CD14-positive monocyte (primary cell): ENCODE measurements at places on chromosomes 6 and 20.

GRCh38 chr6:109808837-109809236 lies 117.7 kb downstream of the FIG4 start:
- DNase-seq, result no peak

- DNase-seq, result no peak
Observed at GRCh38 chr20:54127855-54128574, 45.8 kb downstream of the CYP24A1 start.

DNA sequence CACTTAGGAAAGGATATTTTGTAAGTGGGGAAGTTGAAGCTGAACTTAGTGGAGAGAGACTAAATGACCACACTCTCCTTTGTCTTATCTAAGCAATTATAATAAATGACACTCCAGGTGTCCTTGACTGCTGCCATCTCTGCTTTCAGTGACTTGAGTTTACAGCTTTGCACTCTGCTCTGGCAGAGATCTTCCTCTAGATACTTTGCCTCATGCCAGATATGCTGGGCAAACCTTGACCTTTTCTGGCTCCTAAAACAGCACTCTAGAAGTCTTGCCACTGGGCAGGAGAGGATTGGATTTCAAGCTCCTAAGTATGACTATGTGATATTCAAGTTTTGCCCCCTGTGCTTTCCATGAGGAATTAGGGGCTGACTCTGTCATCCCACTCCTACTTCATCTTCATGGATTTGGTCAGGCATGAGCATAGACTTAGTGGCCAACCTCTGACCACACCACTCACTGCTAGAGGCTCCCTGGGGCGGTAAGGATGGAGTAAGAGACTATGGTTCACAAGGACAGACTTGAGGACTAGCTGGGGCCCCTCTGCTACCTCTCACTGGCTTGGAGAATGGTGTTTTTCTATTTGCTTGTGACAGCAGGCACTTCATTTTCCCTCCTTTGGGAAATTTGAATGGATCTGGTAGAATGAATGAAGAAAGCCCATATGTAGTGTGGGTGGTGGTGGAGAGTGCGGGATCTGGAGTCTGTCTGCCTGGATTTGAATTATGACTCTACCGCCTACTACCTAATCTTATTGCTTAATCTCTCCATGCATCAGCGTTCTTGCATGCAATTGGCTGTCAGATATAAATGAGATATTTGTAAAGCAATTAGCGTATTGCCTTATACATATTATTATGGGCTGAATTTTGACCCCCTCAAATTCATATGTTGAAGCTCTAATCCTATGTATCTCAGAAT lies 191.4 kb downstream of the REV3L start:
- no peak for DNase-seq

GRCh38 chr20:45218124-45218523 lies 3.0 kb upstream of the SEMG2 start:
- DNase-seq, result no peak

- DNase-seq, result no peak
Observed at GRCh38 chr6:48610846-48611245, 499.8 kb upstream of the PTCHD4 start.

- no peak for DNase-seq
Observed at GRCh38 chr6:35014786-35015185, 125.7 kb downstream of the ANKS1A start.

GRCh38 chr6:163324688-163325389 lies 89.7 kb upstream of the QKI start:
- DNase-seq, result no peak

DNA sequence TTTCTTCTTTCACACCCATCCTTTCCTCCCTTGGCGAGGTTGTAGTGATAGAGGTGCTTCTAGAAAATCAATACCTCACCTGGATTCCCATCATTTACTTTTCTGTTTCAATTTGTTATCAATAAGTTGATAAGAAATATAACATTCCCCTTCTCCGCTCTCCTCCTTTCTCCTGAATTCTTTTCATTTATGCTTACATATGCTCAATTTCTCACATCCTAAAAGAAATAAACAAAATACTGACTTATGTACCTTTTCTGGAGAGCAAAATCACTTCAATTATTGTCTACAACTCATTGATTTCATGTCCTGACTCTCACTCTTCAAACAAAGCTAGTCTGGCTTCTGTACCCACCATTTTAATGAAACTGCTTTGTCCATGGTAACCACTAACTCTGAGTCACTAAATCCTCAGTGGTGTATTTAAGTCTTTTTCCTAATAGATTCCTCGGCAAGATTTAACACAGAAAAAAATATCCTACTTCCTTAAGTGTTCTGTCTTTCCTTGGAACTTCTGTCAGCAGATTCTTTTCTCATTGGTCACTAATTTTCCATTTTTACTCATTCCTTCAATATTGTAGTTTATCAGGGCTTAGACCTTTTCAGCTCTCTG lies 289.6 kb downstream of the RFPL4B start:
- DNase-seq, result no peak

- peak; percentile 81 for DNase-seq
Observed at GRCh38 chr6:149723771-149724417, 6.0 kb upstream of the LATS1 start.

GRCh38 chr20:4951299-4951698 lies 50.0 kb downstream of the SLC23A2 start:
- DNase-seq, result no peak

GRCh38 chr6:89818977-89819335 lies 638 bp downstream of the MDN1 start:
- DNase-seq, result peak; percentile 25

- no peak for DNase-seq
Observed at GRCh38 chr20:39916236-39916765, 772.7 kb downstream of the MAFB start.

- DNase-seq, result no peak
Observed at GRCh38 chr6:6714953-6715352, 126.4 kb downstream of the LY86 start.

DNA sequence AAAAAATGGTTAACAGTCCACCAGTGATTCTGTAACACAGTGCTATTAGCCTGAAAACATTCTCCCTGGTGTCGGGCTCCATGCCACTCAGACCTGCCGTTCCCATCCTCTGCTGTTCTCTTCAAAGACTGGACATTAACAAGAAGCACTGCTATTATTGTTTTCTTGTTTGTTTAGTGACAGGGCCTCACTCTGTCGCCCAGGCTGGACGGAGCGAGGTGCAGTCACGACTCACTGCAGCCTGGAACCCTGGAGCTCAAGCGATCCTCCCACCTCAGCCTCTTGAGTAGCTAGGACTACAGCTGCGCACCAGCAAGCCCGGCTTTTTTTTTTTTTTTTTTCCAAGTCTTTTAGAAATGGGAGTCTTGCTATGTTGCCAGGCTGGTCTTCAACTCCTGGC lies 9.6 kb downstream of the RMND1 start:
- no peak for DNase-seq

- DNase-seq, result no peak
Observed at GRCh38 chr20:16115911-16116552, 457.2 kb downstream of the KIF16B start.

DNA sequence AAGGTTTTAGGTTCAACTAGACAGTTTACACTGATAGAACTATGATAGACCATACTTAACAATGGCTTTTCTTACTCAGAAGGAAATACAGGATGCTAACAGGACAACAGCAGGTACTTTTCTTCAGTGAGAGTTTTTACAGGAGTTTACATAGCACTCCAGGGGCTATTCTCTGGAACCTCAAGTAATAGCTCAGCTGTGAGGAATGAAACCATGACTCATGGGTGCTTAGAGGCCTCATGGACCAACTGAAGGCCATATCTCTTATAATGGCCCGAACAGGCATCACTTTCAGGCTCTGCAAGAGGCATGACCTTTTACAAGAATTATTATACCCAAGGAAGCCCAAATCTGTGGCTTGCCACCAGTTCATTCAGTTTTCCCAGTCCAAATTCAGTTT lies 31.8 kb downstream of the TREML1 start:
- no peak for DNase-seq

- DNase-seq, result no peak
Observed at GRCh38 chr20:61640131-61640870, 388.2 kb downstream of the CDH4 start.

DNA sequence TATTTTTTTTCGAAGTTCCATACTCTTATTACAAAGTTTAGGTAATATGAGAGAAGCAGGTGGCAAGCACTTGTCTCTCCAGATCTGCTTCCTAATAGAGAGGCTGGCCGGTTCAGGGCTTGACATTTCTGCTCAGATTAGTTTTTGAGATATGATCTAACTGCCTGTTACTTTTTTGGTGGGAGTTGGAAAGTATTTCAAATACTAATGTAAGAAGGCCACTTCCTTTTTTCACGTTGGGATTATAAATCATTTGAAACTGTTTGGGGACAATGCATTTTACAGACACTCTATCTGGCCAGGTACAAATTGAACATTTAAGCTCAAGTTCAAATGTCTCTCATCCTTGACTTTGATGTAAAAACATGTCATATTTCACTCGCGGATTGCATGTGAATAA lies 222.1 kb upstream of the SULF2 start:
- DNase-seq, result no peak

DNA sequence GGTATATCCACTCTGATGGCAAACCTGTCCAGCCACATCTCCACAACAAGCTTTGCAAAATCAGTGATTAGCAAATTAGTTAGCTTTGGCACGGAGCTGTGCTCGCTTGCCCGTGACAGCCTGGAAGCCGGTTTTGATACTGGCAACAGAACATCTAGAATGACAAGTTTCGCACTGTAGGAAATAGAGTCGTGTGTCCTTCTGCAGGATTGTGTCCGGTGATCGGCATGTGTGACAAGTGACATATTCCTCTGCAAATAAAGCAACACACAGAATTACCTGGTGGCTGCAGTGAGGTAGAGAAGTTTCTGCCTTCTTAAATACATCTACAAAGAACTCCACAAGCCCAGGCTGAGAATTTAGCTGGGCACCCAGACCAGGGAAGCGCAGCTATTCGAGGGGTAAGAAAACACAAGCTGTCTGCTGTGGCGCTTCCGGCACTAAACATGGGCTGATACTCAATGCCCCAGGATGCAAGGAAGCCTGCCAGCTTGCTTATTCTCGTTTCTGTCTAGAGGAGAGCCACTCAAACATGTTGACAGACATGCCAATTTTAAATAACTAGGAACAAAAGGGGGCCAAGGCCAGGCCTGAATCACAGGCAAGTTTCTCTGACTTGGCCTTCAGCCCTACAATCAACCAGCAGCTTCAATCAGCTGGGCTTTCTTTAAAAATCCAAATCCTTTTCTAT lies 22.2 kb downstream of the EIF2S2 start:
- no peak for DNase-seq
